ENCODE measurements at places on chromosomes 5 and 9. TPM values are rescaled to one million over a fixed set of nuclear protein-coding genes. Genes with fewer than 3 reads are reported as not detected.

Gene LCN15
- 0.61 TPM for total RNA-seq

DNA sequence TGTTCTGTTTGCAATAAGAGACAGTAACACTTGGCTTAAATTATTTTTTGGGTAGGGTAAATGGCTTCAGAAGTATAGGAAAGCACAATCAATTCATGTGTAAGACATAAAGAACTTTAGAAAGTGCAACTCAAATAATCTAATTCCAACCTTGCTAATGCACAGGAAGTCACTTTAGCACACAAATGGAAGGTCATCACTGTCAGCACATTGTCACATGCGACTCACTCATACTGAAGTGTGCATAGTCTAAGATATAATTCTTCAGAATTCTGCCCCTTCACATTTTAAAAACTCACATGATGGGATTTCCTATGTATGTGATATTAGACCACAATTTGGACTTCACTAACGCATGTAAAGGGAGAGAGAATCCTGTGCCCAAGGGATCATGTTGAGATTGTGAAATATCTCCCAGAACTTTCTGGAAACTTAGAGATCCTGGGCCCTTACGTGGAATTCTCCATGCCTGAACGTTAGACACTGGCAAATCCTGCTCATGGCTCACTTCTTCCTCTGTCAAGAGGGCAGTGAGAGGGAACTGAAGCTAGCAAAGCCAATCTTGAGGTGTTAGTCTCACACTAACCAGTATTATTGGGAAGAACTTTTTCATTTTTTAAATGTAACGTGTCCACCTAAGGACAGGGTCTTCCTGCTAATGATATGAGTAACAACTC, 403.2 kb upstream of the PTGER4 start:
- DNase-seq: no peak

Gene EFCAB9
- not detected for total RNA-seq

DNA sequence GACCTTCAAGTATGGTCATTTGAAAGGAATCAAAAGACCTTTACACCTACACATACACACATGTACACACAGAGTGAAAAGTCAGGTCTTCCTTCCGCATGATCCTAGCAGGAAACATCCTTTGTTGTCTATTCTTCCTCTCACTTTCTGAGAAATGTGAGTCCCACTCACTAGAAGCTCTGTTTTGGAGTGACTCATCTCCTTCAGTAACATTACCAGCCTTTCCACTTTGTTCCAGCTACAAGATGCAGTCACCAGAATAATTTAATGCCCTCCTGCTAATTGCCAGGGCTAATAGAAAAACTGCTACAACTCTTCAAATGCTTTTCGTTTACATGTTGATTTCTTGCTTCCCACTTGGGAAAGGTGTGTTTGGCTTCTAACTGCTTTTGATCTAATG, 417.3 kb downstream of the RASEF start:
- no peak for DNase-seq

- DNase-seq: peak; percentile 69
Measured at GRCh38 chr9:137670391-137671195, 51.8 kb downstream of the EHMT1 start.

- DNase-seq: no peak
Measured at GRCh38 chr9:119284118-119284517, 85.1 kb downstream of the BRINP1 start.

DNA sequence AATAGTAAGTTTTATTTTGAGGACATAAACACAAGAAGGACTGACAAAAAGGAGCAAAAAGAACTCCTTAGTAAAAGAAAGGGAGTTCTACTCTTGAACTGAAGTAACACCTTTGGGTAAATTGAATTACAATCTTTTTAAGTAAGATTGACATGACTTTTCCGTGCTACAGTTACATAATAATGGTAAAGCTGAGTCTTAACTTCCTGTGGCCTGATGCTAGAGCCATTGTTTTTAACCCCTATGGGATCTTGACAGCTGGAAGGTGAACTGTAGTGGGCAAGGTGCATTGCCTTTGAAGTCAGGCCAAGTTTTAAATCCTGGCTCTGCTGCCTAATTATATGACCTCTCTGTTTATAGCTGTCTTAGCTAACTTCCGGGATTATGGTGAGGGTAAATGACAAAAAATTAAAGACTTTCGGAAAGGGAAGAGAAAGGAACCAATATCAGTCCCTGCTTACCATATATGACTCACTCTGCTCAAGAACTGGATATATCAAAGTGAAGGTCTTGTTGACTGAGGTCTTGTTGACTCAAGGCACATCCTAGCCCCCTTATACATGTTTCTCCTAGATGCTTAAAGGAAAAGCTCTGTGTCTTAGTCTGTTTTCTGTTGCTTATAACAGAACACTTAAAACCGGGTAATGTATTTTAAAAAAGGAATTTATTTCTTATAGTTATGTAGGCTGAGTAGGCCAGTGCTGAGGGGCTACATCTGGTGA, 6.8 kb downstream of the HSD17B4 start:
- no peak for DNase-seq

- no peak for DNase-seq
Measured at GRCh38 chr9:76576344-76576743, 117.4 kb downstream of the GCNT1 start.

Gene SAPCD2
- 30.3 TPM for total RNA-seq

Gene C5
- 0.15 TPM for total RNA-seq

Gene FAM221B
- not detected for total RNA-seq

- DNase-seq: no peak
Measured at GRCh38 chr5:68279984-68280383, 64.4 kb downstream of the PIK3R1 start.

DNA sequence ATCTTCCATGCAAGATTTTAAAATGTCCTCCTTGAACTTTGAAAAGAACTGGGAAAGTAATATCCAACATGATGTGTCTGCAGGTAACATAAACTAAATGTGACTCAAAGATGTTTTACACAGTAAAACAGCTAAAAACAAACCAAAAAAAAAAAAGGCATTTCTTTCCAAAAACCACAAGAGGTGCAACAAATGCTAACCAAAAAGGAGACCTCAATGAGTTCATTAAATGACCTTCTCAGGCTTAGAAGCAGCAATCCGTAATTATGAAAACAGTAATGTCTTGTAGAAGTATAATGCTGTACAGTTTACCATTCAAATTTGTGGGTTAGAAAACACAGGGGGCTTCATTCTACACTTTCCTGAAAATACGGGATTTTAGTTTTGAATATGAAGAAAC, 2.5 kb downstream of the RNF145 start:
- DNase-seq: no peak

DNA sequence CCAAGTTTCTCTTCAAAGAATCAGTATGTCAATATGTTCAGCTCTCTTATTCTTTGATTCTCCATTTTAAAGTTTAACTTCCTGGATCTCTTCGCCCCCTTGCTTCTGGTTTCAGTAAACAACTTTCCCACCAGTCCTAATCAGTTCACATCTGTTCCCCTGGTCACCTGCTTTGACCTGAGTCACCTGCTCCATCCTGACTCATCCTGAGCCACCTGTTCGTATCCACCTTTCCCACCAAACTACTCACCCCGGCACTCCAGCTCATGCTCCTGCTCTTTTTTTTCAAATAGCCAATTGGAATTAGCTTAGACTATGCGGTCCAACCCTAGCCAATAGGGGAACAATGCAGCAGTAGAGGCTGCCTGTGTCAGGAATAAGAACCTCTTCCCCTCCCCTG, 23.6 kb upstream of the CSF1R start:
- no peak for DNase-seq

- no peak for DNase-seq
Measured at GRCh38 chr5:39896706-39897105, 471.9 kb upstream of the DAB2 start.

Gene CDH9
- total RNA-seq: 0.73 TPM

Gene KLHL9
- 14.7 TPM for total RNA-seq

Gene MARCHF11
- total RNA-seq: 0.86 TPM

GRCh38 chr5:162939991-162940390, 497.4 kb upstream of the CCNG1 start:
- DNase-seq: no peak

Gene ORM2
- 0.90 TPM for total RNA-seq

GRCh38 chr5:103612545-103612944, 50.0 kb upstream of the NUDT12 start:
- no peak for DNase-seq

Gene MVB12B
- total RNA-seq: 5.9 TPM

DNA sequence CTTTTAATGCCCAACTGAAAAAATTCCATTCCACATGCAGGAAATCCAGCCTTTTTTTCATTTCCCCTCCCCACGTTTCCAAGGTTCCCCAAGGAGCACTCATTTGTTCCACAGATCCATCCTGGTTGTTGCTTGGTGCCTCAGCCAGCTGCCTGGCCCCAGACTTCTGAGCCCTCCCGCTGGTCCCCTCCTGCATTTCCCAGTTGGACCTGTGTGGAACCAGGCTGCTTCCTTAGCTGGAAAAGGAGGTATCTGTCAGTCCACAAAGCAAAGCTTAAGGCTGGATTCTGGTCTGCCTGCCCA, 44.8 kb downstream of the ANGPTL2 start:
- no peak for DNase-seq

DNA sequence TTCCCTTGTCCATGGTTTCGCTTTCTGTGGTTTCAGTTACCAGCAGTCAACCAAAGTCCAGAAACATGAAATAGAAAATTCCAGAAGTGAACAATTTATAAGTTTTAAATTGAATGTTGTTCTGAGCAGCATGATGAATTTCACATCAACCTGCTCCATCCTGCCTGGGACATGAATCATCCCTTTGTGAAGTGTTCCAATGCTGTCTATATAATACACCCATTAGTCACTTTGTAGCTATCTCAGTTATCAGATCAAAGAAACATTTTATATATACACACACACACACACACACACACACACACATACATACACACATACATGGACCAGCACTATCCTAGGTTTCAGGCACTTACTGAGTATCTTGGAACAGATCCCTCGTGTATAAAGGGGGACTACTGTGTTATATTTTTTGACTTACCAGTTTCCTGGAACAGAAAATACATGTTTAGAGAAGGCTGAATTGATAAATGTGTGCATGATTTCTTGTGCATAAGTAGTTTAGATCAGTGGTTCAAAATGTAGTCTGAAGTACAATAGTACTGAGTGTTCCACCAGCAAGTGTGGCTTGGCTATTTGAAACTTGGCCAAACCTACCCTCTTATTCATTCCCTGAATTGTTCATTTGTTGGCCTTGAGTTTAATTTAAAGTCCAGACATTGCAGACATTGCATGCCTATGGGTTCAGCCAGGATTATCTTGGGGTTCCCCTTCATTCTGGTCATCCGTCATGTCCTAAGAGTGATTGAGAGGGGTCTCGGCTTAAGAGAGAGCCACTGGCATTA, 510.0 kb downstream of the GADD45G start:
- no peak for DNase-seq

Gene PTPRD
- total RNA-seq: 73.6 TPM

- no peak for DNase-seq
Measured at GRCh38 chr5:29719171-29719570, 1474.3 kb upstream of the CDH6 start.

Gene BTNL3
- total RNA-seq: not detected

Gene BTNL9
- 0.89 TPM for total RNA-seq

Gene LYRM7
- 12.6 TPM for total RNA-seq

GRCh38 chr5:55062039-55062779, 38.2 kb downstream of the GZMK start:
- no peak for DNase-seq

Gene SLC36A3
- total RNA-seq: not detected

- no peak for DNase-seq
Measured at GRCh38 chr9:115220319-115221005, 102.5 kb upstream of the TNC start.

DNA sequence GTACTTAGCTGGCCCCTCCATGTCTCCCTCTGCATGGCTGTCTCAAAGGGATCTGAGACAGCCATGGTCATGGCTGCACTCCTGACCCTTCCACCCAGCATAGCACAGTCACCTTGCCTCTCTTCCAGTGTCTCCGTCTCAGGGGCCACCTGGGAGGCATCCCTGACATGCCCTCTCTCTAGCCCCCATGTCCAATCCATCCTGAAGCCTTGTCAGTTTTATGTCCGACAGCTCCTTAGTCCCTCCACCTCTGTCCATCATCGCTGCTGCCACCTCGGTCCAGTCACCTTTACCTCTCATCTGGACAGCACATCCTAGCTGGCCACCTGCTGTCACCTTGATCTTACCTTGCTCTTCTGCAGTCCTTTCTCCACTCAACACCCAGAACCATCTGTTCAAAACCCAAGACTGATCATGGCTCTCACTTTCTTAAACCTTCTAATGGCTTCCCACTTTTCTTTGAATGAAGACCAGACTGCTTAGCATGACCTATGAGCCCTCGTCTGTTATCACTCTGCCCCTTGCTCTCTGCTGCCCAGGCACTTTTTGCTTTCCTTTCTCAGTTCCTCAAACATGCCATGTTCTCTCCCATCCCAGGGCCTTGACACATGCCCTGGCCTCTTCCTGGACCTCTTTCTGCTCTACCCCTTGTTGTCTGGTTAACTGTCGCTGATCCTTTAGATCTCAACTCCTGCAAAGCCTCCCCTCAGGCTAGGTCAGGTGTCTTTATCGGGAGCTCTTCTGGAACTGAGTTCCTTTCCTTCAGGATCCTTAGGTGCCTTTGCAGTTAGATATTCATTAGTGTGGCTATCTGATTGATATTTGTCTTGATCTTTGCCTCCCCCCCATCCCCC, 181.8 kb upstream of the PITX1 start:
- DNase-seq: peak; percentile 20

Gene SLC6A3
- 0.46 TPM for total RNA-seq

DNA sequence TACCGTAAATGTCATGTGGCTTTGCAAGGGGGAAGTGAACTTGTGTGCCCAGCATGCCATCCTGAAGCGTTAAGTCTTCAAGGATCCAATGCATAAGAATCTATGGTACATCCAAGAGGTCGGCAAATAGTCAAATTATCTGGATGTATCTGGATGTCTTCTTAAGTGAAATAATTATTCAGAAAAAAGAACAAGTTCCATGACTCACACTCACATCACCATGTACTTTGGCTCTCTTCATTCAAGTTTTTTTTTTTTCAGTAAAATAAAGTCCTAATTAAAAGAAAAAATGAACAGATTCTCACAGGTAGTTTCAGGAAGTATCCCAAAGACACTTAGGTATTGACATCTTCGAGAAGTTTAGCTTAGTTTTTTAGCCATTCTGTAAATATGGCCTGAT, 62.7 kb upstream of the MEGF10 start:
- DNase-seq: no peak

DNA sequence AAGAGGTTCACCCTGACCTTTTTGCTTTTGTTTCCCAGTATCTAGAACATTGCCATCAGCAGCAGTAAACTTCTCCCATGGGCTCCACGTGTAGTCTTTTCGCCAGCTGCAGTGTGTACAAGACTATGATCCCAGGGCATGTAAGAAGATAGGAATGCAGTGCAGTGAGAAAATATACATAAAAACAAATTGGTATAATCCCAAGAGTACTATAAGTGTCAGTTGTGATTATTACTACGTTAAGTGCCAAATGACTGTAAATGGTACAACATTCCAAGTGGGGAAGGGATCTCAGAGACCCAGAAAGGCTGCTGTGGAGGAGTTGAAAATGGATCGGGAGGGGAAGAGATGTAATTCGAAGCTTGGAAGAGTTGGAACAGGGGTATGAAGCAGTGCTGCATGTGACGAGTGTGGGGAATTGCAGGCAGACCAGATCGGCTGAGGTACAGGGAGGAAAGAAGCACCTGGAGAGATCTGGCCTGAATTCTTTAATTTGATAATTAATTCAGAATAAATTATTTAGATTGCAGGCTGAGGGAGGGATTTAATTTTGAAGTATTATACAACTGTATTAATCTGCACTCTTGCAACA, 95.1 kb downstream of the FBXL7 start:
- no peak for DNase-seq

All from H1 (cell line).